Endothelial cell of umbilical vein (primary cell): ENCODE measurements at places on chromosomes 12 and 14. TPM values are rescaled to one million over a fixed set of nuclear protein-coding genes. Genes with fewer than 3 reads are reported as not detected.

DNA sequence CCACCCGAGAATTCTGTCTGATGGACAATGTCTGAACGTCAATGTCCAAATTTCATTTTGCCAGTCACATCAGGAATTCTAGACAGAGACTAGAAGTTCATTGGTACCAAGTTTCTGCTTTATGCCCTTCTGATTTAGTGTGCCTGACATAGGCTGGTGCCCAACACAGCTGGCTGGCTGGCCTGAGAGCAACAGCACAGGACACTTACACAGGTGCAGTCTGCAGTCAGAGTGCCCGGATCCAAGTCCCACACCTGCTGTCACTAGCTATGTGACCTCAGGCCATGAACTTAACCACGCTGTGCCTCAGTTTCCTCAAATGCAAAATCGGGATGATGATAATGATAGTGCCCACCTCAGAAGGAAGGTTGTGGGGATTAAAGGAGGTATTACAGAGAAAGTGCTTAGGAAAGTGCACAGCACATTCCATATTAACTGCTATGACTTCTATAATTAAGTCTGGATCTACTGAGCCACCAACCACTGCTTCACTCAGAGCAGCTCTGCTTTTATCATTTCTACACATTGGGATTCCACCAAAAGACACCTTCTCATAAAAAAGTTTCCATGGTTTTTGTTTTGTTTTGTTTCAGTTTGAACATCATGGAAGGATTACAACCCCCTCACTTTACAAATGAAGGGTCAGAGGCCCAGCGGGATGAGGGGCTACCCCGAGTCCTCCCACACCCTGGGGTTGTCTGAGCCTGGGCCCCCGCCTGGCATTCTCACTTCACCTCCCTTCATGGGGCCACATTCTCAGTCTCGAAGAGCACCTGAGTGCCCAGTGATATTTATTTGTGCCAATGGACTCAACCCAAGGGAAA is 168.8 kb upstream of the BCL2L14 start:
- DNase-seq, result no peak

DNA sequence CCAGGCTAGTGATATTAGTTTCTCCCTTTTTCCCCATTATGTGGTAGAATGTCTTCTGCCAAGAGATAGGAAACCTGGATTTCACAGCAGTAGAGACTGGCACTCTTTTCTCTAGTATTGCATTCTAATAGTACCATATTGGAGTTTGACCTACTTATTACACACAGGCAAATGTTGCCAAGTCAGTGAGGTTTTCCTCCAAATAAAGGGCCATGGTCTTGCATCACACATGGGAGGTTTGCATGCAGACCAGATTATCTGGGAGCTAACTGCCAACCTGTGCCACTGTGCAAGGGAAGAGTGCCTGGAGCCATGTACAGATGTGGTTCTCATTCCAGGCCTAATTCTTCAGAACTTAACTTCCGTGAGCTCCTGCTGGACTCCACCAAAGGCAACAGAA is 113.3 kb downstream of the ANO6 start:
- DNase-seq, result no peak

DNA sequence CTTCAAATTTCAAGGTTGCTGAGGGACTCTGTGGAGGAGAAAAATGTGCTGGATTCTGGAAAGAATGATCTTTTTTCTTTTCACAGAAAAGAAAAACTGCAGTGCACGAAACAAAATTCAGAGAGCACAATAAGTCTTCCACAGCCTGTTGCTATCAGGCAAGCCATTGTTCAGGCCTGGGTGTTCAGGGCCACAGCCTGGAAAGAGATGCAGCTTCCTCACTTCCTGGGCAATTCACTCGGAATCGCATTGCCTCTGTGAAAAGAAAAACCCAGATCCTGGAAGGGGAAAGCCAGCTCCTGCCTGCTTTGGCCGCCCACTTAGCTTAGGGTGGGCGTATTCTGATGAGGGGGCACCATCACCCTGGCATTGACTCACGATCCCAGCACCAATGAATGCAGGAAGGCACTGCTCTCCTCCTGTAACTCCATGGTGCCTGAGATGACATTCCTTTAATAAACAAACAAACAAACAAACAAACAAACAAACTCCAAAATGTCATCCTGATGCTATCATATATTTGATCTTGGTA is 863.9 kb downstream of the BCL11B start:
- no peak for DNase-seq

- peak; percentile 57 for DNase-seq
These were observed 9.5 kb upstream of the SP7 start for GRCh38 chr12:53345486-53346188.

The SLC24A4 gene
- total RNA-seq, result 0.07 and 0.14 TPM in 2 replicates

The SLC7A7 gene
- 18.5 and 22.5 TPM in 2 replicates for total RNA-seq

The NOVA1 gene
- total RNA-seq, result 3.3 and 8.2 TPM in 2 replicates

DNA sequence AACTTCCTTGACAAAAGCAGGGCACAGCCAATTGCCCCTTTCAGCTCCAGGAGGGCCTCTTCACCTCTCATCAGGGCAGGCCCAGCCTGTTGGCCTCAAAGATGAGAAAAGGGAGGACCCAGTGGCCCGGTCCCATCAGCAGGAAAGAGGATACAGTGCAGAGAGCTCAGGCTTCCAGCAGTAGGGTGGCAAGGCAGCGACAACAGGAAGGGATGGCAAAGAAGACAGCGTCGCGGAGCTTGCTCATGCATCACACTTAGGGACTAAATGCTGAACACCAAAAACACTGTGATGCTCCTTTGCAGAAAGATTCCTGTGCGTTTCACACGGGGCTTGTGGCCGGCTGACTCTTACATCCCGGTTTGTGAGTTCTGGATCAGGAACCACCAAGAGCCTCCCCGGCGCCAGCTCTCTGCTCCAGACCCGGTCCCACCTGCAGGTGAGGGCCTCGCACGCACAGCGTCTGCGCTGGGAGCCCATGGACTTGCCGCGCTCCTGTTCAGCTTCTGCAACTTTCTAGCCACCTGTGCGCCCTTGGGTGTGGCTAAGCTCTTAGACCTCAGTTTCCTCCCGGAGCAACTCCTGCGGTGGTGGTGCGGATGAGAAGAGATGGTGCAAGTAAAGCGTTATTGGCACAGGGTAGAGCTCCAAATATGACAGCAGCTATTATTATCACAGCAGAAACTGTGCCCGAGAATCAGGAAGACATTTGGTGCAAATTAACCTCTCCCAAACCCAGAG is 15.3 kb upstream of the BCL7A start:
- no peak for DNase-seq

The C12orf54 gene
- not detected in 2 replicates for total RNA-seq

DNA sequence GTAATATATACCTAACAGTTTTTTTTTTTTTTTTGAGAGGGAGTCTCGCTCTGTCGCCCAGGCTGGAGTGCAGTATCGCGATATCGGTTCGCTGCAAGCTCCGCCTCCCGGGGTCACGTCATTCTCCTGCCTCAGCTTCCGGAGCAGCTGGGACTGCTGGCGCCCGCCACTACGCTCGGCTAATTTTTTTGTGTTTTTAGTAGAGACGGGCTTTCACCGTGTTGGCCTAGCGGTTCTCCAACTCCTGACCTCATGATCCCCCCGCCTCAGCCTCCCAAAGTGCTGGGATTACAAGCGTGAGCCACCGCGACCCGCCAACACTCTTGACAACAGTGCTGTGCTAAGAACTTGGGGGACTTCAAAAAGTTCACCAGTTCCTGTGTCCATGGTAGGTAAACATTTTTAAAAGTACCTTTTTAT is 63.5 kb downstream of the FOXG1 start:
- DNase-seq, result no peak

DNA sequence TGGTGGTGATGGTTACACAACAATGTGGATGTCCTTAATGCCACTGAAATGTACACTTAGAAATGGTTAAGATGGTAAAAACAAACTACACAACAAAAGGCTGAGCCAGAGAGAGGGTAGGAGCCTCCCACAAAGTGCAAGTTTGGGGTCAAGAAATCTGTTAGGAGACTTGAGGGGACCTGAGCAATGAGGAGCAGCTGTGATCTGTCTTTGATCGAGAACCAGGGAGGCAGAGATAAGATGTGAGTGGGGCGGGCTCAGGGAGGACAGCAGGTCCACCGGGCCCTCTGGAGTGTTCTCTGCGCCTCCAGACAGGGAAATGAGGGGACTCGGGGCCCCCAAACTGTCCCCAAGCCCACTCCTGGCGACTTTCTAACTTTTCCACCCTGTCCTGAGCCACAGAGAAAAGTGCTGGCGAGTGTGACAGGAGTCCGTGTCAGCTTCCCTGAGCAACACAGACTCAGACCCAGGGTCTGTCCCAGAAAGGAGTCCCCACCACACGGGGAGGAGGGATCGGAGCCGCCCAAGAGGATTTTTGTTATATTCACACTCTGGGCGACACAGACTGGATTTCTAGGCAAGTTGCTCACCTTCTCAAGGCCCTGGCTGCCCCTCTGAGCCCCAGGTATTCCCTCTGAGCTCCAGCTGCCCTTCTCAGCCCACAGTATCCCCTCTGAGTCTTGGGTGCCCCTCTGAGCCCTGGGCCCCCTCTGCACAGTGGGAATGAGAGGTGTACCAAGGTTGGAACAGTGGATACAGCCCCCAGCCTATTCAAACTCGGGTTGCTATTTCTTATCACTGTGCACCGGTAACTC is 11.5 kb upstream of the SCARB1 start:
- DNase-seq, result no peak

DNA sequence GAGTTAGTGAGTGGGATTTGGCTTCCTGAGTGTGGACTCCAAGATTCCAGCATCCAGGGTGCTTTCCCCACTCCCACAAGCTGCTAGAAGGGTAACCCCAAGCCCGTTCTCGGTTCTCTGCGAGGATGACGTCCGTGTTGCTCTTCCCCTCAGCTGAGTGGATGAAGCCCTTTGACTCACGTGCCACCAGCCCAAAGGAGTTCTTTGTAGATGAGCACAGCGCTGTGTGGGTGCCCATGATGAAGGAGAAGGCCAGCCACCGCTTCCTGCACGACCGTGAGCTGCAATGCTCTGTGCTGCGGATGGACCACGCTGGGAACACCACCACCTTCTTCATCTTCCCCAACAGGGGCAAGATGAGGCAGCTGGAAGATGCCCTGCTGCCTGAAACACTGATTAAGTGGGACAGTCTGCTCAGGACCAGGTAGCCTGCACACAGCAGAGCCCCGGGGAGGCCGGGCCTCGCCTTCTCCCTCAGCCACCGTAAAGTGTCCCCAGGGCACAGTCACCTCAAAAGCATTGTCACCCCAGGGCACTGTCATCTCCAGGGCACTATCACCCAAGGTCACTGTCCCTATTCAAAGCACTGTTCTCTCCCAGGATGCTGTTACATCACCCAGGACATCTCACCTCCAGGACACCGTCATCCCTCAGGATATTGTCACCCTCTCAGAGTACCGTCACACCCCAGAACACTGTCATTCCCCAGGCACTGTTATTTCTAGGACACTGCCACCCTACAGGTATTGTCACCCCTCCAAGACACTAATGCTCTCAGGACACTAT is 31.3 kb downstream of the SERPINA3 start:
- DNase-seq, result no peak

DNA sequence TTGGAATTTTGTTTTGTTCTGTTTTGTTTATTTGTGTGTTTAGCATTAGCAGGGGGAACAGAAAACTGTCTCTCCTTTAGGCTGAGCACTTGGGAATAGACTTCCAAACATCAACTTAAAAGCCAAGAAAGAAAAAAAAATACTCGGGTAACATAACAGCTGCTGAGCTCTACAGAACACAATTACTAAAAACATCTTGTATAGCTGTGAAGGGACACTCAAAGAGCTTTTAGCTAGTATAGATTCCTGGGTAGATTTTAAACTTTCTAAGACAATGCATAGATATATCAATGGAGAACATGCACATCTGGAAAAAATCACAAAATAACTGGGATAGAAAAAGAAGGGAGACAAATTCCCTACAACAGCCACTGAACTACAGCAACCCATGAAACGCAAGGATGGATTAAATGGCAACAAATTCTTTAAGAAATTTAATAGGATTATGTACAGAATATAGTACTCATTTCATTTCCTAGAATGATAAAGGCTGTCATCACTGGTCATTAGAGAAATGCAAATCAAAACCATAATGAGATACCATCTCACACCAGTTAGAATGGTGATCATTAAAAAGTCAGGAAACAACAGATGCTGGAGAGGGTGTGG is 174.3 kb upstream of the KRR1 start:
- DNase-seq, result no peak

DNA sequence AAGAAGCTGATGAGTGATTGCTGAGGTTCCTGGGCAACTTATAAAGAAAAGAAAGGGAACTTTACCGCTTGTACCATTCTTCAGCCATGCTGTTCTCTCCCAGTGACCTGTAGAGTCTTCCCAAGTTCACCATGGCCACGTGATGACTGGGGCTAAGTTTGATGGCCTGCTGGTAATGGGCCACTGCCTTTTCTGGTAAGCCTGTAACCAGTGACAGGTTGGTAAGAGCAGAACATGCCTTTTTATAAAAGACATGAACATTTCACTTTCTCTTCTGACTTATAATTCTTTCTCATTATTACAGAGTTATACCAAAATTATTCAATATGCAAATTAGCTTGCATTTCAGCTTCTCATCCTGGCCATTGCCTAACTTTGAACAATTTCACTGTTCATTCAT is 20.9 kb upstream of the OVCH1 start:
- DNase-seq, result no peak

The HOXC4 gene
- 0.58 TPM in 1 of 2 replicates, not detected in the other for total RNA-seq

GRCh38 chr14:24264298-24264697 is 1.3 kb upstream of the TGM1 start:
- DNase-seq, result no peak

- DNase-seq, result no peak
These were observed 96.3 kb downstream of the ITPK1 start for GRCh38 chr14:93019367-93019843.

- peak; percentile 3 for DNase-seq
These were observed 320.7 kb upstream of the ATP2B1 start for GRCh38 chr12:90029317-90029716.
